Omental fat pad (tissue), 4 donors: ENCODE measurements at places on chromosomes 7 and 10.

- no peak for DNase-seq
Measured at GRCh38 chr7:38462819-38463218, 168.4 kb downstream of the AMPH start.

DNA sequence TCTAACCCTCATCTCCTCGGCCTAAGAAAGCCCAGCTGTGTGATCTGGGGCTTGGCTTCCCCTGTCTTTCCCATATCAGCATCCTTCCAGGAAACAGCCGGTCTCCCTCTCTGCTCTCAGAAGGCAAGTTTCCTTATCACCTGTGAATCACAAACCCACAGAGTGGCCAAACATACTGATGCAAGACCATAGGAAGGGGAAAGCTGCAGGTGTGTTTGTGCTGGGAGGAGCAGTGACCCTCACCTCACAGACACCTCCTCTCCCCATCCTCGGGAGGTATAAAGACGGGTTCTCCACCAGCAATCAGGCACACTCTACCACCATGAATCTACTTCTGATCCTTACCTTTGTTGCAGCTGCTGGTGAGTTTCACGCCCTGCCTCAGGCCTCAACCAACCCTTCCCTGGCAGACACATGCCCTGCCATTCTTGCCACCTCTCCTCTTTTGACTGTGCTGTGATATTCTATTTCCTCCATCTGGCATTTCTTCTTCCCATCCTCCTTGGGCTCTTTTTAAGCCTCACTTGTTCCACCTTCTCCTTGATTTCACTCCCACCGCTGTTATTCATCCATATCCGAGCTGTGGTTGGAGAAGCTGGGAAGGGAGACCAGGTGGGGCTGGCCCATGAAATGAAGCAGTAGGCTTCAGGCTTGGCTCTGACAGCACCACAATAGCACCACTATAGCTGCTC lies at the start of gene PRSS2:
PRSS2 (plus strand) TSS at position 310 of the 692 bp plus-strand sequence; CDS start at position 323, 13 bp downstream.
- no peak for DNase-seq

GRCh38 chr7:68691261-68692216 lies 906.7 kb upstream of the AUTS2 start:
- DNase-seq = peak; percentile 34

- DNase-seq = no peak
Measured at GRCh38 chr10:33716501-33717267, 382.2 kb upstream of the NRP1 start.

DNA sequence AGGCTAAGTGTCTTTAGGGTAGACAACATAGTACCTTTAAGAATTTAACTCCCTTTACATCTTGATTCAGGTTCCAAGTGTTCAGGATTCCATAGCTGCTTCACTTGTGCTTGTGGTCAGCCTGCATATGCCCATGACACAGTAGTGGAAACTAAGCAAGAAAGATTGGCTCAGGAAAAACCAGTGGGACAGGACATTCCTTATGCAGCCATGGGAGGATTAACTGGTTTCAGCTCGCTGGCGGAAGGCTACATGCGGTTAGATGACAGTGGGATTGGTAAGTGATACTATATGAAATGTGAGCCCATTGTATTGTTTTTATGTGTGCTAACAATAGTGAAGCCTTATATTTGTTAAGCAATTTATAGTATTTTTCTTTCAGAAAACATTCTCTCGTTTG lies 11.3 kb downstream of the FAM221A start:
- no peak for DNase-seq

- no peak for DNase-seq
Measured at GRCh38 chr10:68811314-68812009, 15.9 kb upstream of the STOX1 start.

DNA sequence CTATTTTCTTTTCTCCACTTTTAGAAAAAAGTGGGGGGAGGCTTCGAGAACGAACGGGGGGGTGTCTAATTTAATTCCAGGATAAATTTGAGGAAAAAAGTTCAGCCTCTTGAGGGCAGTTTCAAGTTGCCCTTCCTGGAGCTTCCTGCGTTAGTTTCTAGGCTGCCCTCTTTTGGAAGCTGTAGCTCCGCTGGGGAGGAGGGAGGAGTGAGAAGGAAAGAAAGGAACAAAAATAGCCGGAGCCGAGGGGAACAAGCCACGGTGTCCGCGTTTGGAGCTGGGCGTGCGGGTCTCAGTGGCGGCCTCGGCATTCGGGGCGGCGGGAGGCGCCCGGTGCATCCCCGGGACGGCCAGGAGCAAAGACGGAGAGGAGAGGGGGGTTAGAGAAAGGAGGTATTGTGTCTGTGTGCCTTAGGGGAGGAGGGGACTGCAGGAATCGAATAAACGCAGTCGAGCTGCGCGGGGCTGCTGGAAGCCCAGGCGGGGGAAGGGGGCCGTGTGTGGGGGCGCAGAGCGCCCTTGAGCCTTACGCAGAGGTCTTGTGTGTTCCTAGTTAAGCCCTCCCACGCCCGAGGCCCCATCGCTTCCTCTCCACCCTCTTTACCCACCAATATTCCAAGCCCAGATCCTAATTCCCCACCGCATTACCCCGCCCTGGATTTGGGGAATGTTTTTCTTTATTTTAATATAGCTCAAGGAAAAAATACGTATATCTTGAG lies 2.0 kb upstream of the TNRC18 start:
- no peak for DNase-seq

DNA sequence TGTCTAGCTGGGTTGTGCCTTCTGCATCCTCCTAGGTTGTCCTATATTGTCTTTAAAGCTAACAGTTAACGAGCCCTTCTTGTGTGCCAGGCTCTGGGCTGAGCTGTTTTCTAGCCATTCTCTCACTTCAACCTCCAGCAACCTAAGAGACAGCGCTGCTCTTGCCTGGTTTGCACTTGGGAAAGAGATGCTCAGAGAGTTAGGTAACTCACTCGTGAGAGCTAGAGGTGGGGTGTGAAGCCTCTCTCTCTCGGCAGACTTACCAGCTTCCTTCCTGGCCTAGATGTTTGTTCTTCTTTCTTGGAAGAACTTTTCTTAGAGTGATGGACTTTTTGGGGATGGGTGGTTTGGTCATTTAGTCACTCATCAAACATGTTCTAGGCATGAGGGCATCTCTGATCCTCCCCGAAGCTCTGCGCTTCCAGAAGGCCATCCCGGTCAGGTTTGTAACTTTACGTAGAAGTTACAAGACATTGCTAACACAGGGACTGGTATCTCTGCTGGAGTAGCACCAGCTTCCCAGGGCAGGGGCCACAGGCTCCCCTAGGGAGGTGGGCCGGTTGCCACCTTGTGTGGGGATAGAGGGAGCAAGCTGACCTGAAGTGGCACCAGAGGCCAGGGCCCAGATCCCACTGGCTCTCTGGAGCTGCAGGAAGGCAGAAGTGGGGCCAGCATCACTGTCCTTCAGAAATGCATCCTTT lies 14.3 kb downstream of the TSPAN15 start:
- DNase-seq = no peak

DNA sequence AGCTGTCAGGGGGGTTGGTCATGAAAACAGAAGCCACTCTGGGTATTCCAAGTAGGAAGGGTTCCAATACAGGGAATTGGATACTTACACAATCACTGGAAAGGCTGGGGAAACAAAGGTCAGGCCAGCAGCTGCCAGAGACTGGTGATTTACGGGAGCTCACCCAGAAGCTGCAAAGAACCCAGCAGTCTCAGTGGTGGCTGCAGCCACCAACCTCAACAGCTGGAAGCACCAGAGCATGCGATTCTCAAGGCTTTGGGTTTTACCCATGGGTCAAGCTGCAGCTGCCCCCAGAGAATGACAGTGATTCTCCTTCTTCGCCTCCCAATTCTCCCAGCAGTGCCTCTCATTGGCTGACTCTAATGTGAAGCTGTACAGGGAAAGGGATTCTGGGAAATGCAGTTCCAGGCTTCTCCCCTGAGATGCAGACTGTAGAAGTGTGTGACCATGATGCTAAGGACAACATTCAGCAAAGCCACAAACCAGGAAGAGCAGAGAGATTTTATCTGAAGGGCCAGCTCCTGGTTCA lies 107.2 kb upstream of the TCF7L2 start:
- no peak for DNase-seq

DNA sequence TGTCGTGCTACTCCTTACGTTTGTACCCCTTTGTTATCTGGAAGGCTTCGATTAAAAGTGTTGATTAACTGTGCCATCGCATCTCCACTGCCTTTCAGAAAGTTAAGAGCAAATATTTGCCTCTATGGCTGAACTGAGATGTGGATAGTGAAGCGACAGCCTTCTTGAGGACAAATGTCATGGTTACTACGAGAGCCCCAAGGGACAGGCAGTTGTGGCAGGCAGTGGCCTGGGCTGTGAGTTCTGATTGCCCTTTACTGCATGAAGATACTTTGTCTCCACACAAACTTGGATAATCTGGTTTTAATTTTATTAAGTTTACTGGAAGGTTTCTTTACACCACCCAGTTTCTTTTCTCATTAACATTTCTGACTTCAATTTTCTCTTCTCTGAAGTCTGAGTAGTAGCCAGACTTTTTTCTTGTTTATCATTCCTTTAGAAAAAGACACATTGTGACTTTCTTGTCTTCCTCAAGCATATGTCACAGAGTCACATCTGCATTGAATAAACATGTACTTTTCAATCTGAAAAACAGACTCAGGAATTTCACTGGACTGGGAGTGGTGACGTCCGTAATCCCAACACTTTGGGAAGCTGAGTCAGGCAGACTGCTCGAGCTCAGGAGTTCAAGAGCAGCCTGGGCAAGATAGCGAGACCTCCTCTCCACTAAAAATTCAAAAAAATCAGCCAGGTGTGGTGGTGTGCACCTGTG lies 1.5 kb downstream of the TAS2R41 start:
- DNase-seq = no peak

DNA sequence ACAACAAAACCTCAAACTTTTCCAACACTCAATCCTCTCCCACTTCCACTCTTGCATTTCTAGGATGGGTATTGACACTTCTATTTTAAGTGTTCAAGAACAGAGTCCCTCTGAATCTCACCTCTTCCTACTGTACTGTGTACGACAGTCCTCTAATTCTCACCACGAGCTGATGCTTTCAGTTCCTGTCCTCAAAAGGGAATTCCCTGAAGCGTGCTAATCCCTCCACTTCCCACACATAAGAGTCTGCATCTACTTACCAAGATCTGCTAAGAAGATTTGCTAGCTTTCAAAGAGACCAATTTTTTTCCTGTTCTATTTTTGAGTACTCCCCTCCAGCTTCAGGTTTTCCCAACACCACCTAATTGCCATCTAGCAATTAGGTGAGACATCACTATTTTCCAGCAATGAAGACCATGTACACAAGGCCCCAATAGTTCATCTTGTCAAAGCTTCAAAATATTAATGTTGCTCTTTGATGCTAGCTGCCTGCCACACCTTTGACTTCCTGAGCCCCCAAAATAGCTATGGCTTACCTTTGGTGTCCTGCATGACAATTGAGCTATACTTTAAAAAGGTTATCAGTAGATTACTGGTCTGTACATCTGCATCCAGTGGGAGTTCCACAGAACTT lies 54.4 kb downstream of the ARMH3 start:
- DNase-seq = no peak

- DNase-seq = no peak
Measured at GRCh38 chr7:117041007-117041406, 87.7 kb downstream of the ST7 start.

DNA sequence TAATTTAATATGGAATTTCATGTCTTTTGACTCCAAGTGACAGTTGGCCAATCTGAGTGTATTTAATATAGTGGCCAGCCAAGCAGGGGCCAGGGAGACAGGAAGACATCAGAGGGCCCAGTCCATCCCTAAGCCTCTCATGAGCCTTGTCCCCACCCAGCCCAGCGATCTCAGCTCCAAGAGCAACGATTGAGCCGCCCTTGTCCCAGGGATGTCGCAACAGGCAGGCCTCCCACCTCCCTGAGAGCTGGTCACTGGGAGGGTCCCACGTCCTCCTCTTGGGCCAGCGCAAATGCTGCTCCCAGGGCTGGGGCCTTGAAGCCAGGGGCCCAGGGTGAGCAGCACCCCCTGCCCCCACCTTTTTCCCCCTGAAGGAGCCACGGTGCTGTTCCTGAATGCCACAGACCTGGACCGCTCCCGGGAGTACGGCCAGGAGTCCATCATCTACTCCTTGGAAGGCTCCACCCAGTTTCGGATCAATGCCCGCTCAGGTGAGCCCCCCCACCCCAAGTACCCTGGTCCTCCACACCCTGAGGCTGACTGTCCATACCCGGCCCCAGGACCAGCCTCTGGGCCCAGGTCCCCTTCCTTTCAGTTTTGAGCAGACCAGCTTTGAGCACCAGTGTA lies 29.4 kb downstream of the C10orf105 start:
- no peak for DNase-seq

DNA sequence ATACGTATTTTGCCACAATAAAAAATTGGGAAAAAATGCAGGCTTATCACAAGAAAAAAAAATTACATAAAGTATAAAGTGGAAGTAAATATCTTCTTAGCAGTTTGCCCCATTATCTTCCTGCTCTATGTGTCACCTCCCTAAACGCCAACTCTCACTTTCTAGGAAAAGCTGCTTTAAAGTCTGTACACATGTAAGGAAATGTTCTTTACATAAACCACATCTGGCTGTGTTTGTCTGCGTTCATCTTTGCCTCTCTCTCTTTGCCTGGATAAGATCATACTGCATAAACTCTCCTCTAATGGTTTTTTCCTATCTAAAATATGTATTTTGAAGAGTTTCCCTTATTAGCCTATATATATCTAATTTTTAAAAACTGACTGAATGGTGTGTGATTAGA lies 23.0 kb upstream of the UMAD1 start:
- DNase-seq = no peak

GRCh38 chr7:132588596-132588995 lies 12.3 kb upstream of the PLXNA4 start:
- no peak for DNase-seq

DNA sequence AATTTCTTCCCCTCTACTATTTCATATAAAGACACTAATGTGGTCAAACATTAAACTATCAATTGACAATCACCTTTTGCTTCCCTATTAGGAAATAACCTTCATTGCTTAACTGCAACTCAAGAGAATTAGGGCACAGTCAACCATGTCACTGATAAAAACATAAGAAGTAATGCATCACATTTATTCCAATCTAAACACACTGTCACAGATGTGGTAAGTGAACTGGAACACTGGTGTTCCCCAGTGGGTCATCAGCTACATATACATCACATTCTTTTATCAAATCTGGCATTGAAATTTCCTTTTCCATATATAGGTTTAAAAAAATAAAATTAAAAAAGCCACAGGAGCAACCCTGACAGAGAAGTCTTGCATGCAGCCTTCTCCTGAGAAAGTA lies 3.7 kb downstream of the TRIL start:
- no peak for DNase-seq

- DNase-seq = peak; percentile 26
Measured at GRCh38 chr7:26865094-26865388, 651 bp upstream of the SKAP2 start.

- no peak for DNase-seq
Measured at GRCh38 chr7:151503902-151504714, 15.6 kb downstream of the RHEB start.
